CD4-positive, alpha-beta T cell treated with Interleukin-4 for 1 hour (primary cell): ENCODE measurements at places on chromosomes 11 and 22.

DNA sequence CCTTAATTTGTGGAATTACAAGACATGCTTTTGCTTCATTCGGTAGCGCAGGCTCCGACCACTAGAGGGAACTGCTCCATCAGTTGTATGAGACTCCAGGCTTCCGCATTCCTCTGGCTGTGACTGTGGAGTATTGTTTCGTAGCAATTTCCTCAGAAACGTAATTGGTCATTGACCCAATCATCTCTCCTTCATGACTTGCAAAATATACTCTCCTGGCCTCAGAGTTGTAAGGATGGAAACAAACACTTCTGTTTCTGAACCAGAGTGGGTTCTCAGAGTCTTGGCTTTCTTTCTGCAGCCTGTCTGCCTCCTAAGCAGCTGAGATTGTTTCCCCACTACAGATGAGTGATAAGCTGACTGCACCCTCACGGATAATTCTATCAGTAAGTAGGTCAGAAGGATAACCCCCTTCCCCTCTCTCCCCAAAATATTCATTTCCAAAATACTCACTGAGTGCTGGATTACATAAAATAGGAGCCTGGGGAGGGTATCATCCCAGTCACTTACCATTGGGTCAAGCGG is 146.8 kb upstream of the ZC3H12C start:
- DNase-seq, result peak; percentile 74

DNA sequence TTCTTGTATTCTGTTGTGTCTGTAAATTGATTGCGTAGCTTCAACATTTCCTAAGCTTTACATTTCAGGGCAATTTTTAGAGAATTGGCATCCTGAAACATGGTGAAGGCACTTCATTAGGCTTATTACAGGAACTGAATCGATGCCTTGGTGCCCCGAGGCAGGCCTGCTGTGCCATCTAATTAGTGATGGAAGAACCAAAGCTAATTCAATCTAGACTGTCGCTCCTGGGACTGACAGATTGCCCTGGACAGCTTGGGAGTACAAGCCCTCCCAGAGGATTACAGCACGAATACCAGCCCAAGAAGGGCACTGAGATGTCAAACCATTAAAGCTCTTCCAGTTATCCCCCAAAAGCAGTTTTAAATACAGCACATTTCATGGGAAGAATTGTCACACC is 243.2 kb upstream of the ZC3H12C start:
- DNase-seq, result no peak

GRCh38 chr11:67680696-67681470 is 6.5 kb upstream of the ALDH3B2 start:
- no peak for DNase-seq

- no peak for DNase-seq
These were observed 29.1 kb upstream of the COMT start for GRCh38 chr22:19912271-19912999.

GRCh38 chr11:62889484-62890437 is 9.1 kb downstream of the SLC3A2 start:
- DNase-seq, result no peak

GRCh38 chr11:69569306-69570200 is 71.4 kb upstream of the CCND1 start:
- no peak for DNase-seq

GRCh38 chr11:98800696-98801095 is 220.1 kb upstream of the CNTN5 start:
- no peak for DNase-seq

DNA sequence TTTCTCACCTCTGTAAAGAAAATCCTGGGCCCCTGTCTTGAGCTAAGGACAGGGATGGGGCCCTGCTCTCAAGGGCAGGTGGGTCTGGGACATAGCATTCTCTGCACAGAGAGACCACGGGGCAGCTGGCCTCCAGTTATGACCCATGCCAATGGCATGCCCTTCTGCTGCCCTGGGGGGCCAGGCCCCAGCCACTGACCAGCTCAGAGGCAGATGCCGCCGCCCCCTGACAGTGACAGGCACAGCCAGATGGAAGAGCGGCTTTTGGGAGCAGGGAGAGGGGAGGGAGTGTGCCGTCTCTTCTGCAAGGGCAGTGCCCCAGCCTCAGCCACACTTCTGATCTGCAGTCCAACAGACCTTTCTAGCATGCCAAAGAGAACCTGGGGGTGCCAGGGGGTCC is 114.8 kb upstream of the NAV2 start:
- DNase-seq, result no peak

DNA sequence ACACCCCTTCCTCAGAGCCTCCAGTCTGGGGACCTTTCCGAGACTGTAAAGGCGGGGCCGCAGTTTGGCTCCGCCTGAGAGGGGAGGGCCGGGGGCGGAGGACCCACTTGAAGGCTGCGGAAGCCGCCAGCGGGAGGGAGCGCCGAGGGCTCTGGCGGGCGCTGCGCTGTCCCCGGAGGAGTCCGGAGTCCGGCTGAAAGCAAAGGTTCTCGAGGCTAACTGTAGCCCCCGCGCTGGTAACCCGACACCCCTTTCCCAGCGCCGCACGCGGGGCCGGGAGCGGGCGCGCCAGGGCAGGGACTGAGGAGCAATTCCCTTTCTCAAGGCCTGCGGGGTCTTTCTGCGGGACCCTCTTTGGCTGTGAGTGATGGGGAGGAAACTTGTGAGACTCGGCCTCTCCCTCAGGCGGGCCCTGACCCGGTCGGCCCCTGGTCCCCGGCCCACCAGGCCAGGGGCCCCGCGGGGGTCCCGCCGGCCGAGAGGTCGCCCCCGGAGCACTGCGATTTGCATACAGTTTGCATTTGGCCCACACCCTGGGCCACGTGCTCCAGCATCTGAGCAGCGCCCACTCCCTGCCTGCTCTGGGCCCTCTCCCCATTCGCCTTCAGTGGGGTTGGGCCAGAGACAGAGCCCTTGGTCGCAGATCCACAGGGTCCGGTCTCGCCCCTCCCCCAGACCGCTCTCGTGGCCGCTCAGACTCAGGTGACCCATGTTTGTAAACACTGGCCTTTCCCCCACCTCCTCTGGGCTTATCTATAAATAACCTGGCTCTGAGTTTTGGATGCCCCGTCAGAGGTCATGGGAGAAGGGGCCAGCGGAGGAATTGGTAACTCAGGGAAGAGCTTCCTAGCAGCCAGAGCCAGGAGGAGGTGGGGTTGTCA is 519 bp upstream of the ART5 start:
- DNase-seq, result peak; percentile 82

GRCh38 chr22:46764779-46765485 is 2.5 kb downstream of the TBC1D22A start:
- no peak for DNase-seq

- no peak for DNase-seq
These were observed 167.0 kb downstream of the LDLRAD3 start for GRCh38 chr11:36110668-36111410.

GRCh38 chr11:45104006-45104789 is 42.2 kb upstream of the PRDM11 start:
- DNase-seq, result no peak

GRCh38 chr11:67668192-67668551 is 6.3 kb downstream of the ALDH3B2 start:
- no peak for DNase-seq

- no peak for DNase-seq
These were observed 31.3 kb downstream of the SERPINH1 start for GRCh38 chr11:75593286-75593915.

- no peak for DNase-seq
These were observed 63.0 kb upstream of the FGF3 start for GRCh38 chr11:69882270-69882608.

DNA sequence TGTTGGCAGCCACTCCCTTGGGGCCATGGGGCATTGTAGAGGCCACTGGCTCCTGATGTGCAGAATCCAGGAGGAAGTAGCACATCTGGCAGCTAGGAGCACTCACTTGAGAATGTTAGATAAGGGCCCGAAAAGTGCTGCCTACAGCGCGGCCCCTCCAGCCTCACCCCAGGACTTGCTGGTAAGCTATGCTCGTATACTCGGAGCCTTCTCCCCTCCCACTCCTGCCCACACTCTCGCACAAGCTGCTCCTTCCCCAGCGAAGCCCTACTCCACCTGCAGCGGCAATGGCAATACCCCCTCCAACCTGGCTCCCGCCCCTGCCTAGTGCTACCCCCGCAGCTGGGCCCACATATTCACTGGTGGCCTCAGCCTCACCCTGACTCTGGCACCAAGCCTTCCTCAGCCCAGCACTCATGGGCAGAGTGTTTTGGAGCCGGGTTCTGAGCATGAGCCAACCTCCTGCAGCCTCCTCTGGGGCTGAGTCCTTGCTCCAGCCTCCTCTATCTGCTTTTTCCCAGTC is 47.7 kb downstream of the PDE2A start:
- DNase-seq, result no peak

- DNase-seq, result no peak
These were observed 18.1 kb downstream of the RNF141 start for GRCh38 chr11:10522921-10523320.

- DNase-seq, result no peak
These were observed 17.0 kb downstream of the HTR3A start for GRCh38 chr11:113991718-113992458.

DNA sequence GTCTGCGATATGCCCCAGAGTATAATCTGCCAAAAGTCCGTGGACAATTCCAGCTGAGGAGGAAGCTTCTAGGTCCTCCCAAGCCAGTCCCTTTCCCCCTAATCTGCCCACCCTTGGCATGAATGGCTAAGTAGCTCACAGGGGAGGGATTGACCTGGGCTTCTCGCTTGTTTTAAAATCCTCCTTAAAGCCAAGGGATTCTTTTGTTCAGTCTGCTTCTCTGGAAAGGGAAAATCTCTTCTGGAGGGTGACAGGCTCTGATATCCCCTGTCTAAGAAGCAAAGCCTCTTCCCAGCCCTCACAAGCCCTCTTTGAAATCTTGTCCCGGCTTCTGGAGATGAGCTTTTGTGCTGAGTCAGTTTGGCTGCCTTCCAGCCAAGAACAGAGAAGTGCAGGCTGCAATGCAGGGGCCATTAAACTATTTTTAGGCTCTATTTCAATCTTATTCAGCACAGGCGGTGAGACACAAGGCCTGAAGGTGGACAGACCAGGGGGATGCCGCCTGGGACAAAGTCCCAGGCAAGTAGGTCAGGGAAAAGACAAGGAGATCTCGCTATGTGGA is 23.9 kb downstream of the NEFH start:
- no peak for DNase-seq

- DNase-seq, result peak; percentile 26
These were observed 4.8 kb downstream of the PIM3 start for GRCh38 chr22:49965091-49966040.

DNA sequence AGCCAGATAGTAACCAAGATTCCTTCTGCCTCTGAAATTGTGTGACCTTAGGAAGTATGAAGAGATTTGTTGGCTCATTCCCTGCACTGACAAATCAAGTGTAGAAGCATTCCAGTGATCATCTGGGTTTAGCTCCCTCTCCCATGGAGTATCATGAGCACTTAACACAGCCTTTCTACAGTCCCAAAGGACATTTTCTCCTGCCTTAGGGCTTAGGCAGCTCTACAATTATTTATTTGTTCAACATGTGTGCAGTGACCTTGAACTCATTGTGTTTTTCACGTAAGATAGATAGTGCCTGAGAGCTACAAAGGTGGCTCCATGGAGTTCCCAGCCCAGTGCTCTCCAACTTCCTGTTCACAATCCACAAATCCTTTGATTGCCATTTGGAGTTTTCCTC is 94.8 kb upstream of the FAT3 start:
- no peak for DNase-seq

- no peak for DNase-seq
These were observed 41.4 kb upstream of the ZBED5 start for GRCh38 chr11:10899121-10899830.

DNA sequence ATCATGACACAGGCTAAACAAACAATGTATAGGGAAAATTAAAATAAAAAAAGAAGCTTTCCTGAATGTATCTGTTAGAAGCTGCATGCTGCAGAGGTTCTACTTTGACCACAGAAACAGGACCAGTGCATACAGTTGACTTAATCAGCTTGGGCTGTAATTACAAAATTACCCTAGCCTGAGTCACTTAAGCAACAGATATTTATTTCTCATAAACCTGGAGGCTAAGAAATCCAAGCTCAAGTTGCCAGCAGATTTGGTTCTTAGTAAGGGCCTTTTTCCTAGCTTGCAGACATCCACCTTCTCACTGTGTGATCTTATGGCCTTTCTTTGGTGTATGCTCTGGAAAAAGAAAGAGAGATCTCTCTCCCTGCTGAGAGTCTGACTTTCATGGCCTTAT is 946.5 kb upstream of the RAG2 start:
- DNase-seq, result no peak

GRCh38 chr11:38392176-38392575 is 1794.1 kb upstream of the RAG2 start:
- no peak for DNase-seq

GRCh38 chr22:25397616-25398015 is 166.9 kb upstream of the GRK3 start:
- no peak for DNase-seq

GRCh38 chr11:27912916-27913315 is 195.0 kb downstream of the KIF18A start:
- no peak for DNase-seq

- no peak for DNase-seq
These were observed 13.1 kb downstream of the UBASH3B start for GRCh38 chr11:122668562-122669090.

- DNase-seq, result no peak
These were observed 229.5 kb downstream of the METTL15 start for GRCh38 chr11:28337701-28338100.

DNA sequence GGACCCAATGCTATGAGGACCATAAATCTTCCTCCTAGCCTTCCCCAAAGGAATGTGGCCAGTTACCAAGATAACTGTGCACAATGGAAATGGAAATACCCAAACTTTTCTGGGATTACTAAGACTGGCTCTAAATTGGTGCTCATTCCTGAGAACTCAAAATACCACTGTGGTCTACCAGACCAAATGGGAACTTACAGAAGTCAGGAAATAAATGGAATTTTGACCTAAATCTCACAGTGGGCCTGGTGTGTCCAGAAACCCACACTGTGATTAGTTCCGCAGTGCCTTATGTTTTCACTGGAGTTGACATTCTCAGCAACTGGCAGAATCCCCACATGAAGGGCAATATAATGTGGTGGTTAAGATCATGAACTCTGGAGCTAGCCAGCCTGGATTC is 99.4 kb upstream of the ZC3H12C start:
- DNase-seq, result no peak

- no peak for DNase-seq
These were observed 838.2 kb downstream of the NTM start for GRCh38 chr11:132208477-132209055.

DNA sequence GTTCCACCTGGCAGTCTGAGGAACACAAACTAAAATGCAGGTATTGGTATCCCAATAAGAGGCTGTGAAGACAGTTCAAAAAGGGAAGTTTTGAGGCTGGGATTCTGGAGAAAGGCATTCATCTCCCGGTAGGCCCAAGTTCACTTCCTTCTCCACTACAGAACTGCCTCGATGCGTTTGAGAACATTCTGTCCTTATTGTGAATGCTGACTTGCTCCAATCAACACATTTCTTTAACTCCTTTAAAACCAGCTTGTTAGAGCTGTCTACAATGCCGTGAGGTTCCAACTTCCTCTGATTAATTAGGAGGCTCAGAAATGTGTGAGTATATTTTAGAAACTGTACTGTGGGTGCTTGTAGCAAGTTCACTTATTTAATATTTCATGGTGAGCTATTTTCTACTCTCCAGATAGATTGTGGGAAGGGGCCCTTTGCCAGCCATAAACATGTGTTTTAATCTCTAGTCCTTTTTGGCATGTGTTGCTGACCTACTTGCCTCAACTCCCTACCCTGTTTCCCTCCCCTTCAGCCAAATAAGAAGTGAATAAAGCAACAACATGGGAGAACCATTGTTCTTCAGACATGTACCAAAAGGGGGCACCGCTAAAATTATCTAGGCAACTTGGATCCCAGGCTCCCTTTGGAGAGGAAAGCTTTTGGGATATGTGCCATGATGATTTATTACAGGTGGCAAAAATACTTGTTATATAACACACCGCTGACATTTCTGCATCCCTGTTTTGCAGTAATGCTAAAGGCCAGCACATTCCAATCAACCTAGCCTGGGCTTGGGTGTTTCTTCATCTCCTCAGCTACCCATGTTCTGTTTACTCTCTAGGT is 245.6 kb downstream of the BLID start:
- no peak for DNase-seq
